Mesothelial cell of epicardium (in vitro differentiated cells): ENCODE measurements at places on chromosomes 12 and 14.
A peak's percentile ranks its signal among the peaks of the same experiment; 100 is the strongest.

GRCh38 chr14:70753518-70753953 lies 55.8 kb downstream of the MAP3K9 start:
- H3K4me1 ChIP-seq, result peaks cover 8% of the 10 kb centered on the region
- H3K27ac ChIP-seq, result no peak overlapping the region
- peaks cover 18% of the 10 kb centered on the region for H3K36me3 ChIP-seq
- no peaks in the 10 kb centered on the region for H3K27me3 ChIP-seq

GRCh38 chr12:79119796-79120195 lies 255.2 kb downstream of the SYT1 start:
- H3K36me3 ChIP-seq, result peaks cover 2% of the 10 kb centered on the region
- peaks cover 33% of the 10 kb centered on the region for H3K4me1 ChIP-seq
- DNase-seq, result no peak
- H3K4me3 ChIP-seq, result no peak overlapping the region
- no peak overlapping the region for H3K27ac ChIP-seq
- H3K27me3 ChIP-seq, result no peaks in the 10 kb centered on the region

GRCh38 chr12:75721796-75722195 lies 210.4 kb upstream of the KRR1 start:
- H3K4me3 ChIP-seq, result no peak overlapping the region
- H3K36me3 ChIP-seq, result no peaks in the 10 kb centered on the region
- H3K4me1 ChIP-seq, result peaks cover 49% of the 10 kb centered on the region
- peak overlapping the region; percentile 43 for H3K27ac ChIP-seq
- H3K27me3 ChIP-seq, result no peaks in the 10 kb centered on the region

- H3K4me1 ChIP-seq, result no peaks in the 10 kb centered on the region
- DNase-seq, result no peak
- H3K27ac ChIP-seq, result no peak overlapping the region
- peaks cover 1% of the 10 kb centered on the region for H3K27me3 ChIP-seq
Observed at GRCh38 chr12:58954002-58954401, 33.7 kb upstream of the LRIG3 start.

GRCh38 chr12:3933074-3933818 lies 60.0 kb upstream of the PARP11 start:
- no peak overlapping the region for H3K4me3 ChIP-seq
- DNase-seq, result no peak
- H3K4me1 ChIP-seq, result peaks cover 52% of the 10 kb centered on the region
- H3K36me3 ChIP-seq, result no peaks in the 10 kb centered on the region
- no peaks in the 10 kb centered on the region for H3K27me3 ChIP-seq

DNA sequence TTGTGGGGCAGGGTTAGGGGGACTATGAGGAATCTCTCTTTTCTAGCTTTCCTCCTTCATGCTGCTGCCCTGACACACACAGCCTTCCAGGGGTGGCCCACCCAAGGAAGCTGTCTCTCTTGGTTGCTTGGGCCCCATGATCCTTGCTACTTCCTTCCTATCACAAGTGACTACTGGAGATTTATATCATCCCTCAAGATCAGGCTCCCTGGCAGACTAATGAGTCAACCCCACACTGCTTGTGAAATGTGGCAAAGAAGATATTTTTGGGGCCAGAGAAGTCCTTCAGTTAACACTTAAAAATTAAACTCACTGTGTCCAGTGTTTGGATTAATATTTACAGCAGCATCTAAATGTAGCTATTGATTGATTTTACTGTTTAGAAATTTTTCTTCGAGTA lies 1.5 kb downstream of the OR4E1 start:
- H3K27ac ChIP-seq, result no peak overlapping the region
- H3K4me3 ChIP-seq, result no peak overlapping the region
- DNase-seq, result no peak
- H3K27me3 ChIP-seq, result peaks cover 26% of the 10 kb centered on the region

DNA sequence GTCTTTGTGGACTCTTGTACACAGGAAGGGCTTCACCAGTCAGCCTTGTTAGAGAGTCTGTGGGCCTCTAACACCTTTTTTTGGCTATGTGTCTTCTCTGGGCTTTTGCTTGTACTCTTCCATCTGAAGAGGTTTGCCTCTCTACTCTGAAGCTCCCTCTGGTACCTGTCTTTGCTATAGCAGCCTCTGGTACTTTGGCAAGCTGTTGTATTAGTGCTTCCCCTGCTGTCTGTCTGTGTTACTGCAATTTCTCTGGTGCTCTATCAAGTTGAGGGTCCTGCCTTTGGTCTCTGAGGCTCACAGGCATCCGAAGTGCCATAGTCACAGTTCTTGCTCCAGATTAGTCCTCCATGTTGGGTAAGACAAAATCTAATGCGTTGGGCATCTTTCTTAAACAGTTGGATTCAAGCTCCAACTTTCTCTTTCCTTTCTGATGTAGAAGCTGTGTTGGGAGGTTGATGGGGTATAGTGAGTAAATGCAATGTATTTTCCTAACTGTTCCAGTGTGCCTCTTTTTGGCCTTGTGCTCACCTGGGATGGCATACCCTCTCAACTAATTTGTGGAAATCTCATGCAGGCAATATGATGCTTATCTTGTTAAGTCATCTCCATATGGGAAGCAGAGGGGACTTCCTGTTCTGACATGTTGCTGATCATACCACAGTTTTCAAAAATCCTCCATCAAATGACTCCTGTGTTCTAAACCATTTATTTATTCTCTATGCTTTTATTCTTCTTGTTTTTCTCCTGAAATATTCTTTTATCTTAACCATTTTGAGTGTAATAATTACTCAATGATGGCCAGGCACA lies 88.8 kb downstream of the ATF7IP start:
- no peak overlapping the region for H3K4me3 ChIP-seq
- DNase-seq, result no peak
- H3K27ac ChIP-seq, result peak overlapping the region; percentile 57

DNA sequence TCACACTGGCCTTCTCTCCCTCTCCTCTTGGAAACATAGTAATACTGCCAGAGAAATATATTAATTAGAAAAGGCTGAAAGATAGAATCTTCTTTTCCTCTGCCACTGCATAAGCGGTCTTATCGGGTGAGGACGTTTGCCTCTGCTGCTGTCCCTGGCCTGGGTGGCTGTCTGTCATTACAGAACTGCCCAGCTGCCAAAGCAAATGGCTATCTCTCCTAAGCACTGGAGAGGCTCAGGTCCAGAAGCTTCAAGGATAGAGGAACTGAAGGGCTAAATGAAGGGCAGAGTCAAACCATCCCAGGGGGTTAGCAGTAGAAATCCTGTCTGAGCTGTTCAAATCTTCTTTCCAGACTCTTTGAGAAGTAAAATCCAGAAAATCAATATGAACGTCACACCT lies 198.6 kb upstream of the CAND1 start:
- no peak for DNase-seq
- H3K4me3 ChIP-seq, result peak overlapping the region; percentile 91
- peak overlapping the region; percentile 93 for H3K27ac ChIP-seq
- H3K36me3 ChIP-seq, result no peaks in the 10 kb centered on the region
- peaks cover 2% of the 10 kb centered on the region for H3K27me3 ChIP-seq
- peaks cover 39% of the 10 kb centered on the region for H3K4me1 ChIP-seq

- no peak for DNase-seq
- H3K4me1 ChIP-seq, result peaks cover 26% of the 10 kb centered on the region
- H3K27ac ChIP-seq, result peak overlapping the region; percentile 15
- H3K4me3 ChIP-seq, result peak overlapping the region; percentile 77
- no peaks in the 10 kb centered on the region for H3K36me3 ChIP-seq
Observed at GRCh38 chr12:114406316-114406983, 506 bp upstream of the TBX5 start.

GRCh38 chr14:54617467-54617866 lies 50.5 kb downstream of the SAMD4A start:
- peaks cover 4% of the 10 kb centered on the region for H3K36me3 ChIP-seq
- H3K27ac ChIP-seq, result no peak overlapping the region
- DNase-seq, result no peak
- H3K4me3 ChIP-seq, result no peak overlapping the region
- no peaks in the 10 kb centered on the region for H3K27me3 ChIP-seq

- no peaks in the 10 kb centered on the region for H3K36me3 ChIP-seq
- no peaks in the 10 kb centered on the region for H3K4me1 ChIP-seq
- no peaks in the 10 kb centered on the region for H3K27me3 ChIP-seq
- no peak overlapping the region for H3K4me3 ChIP-seq
- no peak overlapping the region for H3K27ac ChIP-seq
- DNase-seq, result no peak
Observed at GRCh38 chr14:29674566-29675285, 252.9 kb downstream of the PRKD1 start.

- H3K4me3 ChIP-seq, result no peak overlapping the region
- no peak overlapping the region for H3K27ac ChIP-seq
- H3K36me3 ChIP-seq, result no peaks in the 10 kb centered on the region
- peaks cover 7% of the 10 kb centered on the region for H3K4me1 ChIP-seq
Observed at GRCh38 chr12:49951411-49952240, 1.1 kb downstream of the AQP2 start.
